ENCODE measurements at places on chromosomes 1 and 21. TPM values are rescaled to one million over a fixed set of nuclear protein-coding genes. Genes with fewer than 3 reads are reported as not detected.

Gene CATSPERE
- total RNA-seq = 0.94 TPM

Gene ATP6V1G3
- not detected for total RNA-seq

Gene CD58
- 53.7 TPM for total RNA-seq

Gene OR2T33
- not detected for total RNA-seq

Gene PKP1
- total RNA-seq = not detected

Gene CTSS
- total RNA-seq = 1,898 TPM

All from mononuclear cell (primary cell).